RWPE1 (cell line): ENCODE measurements at places on chromosomes 2 and 18.
A peak's percentile ranks its signal among the peaks of the same experiment; 100 is the strongest.

DNA sequence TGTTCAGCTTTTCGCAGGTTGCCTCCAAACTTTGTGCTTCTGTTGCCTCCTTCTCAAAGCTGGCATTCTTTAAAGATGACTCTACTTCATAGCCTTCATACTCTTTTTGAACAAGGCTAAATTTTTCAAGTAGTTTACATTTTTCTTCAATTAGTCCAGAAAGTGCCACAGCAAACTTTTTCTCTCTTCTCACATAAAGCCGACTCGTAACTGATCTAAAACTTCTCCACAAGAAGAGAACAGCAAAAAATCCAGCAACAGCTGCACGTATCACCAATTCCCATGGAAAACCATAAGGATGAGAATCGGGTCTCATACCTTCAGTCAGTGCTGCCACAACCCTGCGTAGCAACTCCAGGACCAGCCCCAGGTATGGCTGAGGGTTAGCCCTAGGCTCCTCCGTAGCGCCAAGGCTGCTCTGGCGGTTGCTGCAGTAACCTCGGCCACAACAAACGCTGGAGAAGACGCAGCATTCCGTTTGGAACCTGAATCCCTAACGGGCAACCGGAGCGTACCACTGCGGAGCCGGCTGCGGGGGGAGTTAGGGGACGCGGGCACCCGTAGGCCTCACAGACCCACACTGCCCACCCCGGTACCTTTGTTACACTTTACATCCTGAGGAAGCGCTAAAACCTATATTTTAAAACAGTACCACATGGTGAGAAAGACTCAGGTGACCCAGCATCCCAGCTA lies at the start of gene CTAGE1:
Gene CTAGE1, minus strand, starts transcription at position 420 of the 693 bp plus-strand sequence. Its CDS starts 104 bp downstream, at position 316.
- DNase-seq = no peak

- DNase-seq = no peak
These were observed 234.0 kb upstream of the MAP2 start for GRCh38 chr2:209189893-209190292.

DNA sequence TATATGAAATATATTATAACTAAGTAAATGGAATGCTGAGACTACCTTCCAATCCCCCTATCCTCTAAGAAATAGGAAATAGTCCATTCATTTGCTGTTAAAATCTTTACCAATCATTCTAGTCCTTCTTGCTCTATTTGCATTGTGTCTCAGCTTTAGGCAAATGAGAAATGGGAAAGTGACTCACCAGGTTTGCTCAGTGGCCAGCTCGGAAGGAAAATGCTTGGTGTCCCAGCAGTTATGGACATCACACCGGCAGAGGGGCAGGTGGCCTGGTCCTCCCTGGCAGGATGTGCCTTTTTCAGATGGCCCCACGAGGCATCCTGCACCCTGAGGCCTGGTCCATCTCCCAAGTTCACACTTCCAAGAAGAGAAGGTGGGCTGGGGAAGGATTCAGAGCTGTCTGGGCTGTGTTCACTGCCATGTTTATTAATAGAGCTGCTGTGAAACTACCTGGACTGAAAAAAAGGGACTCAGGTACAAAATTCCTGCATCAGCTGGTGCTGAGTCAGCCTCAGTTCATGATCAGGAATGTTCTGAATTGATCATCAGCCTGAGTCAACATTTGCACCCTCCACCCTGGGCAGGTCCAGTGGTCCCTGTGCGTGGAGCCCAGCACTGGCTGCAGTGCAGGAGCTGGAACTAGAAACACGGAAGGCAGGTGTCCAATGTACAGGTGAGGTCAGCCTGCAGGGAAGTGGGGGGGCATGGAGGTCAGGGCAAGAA lies 60.1 kb upstream of the ARL4C start:
- DNase-seq = no peak

GRCh38 chr2:226849349-226849748 lies 13.5 kb downstream of the RHBDD1 start:
- DNase-seq = no peak

- no peak for DNase-seq
These were observed 102.8 kb upstream of the RBMS1 start for GRCh38 chr2:160596441-160596840.

GRCh38 chr2:74845217-74845751 lies 11.4 kb downstream of the HK2 start:
- DNase-seq = peak; percentile 90

DNA sequence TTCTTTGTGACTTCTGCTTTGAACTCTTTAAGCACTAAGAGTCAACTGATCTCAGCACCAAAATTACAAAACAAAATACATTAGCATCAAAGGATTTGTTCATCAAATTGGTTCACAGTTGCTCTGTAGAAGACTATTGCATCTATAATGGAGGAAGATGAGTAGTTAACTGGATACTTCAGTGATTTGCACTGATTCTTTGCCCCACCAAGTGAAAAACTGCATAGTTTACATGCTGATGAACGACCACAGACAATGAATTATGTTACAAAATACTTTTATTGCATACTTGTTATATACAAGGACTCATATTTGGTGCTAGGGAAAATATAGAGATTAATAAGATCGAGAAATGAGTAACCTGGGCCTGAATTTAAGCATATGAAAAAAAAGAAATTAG lies 107.2 kb downstream of the SCG2 start:
- no peak for DNase-seq

DNA sequence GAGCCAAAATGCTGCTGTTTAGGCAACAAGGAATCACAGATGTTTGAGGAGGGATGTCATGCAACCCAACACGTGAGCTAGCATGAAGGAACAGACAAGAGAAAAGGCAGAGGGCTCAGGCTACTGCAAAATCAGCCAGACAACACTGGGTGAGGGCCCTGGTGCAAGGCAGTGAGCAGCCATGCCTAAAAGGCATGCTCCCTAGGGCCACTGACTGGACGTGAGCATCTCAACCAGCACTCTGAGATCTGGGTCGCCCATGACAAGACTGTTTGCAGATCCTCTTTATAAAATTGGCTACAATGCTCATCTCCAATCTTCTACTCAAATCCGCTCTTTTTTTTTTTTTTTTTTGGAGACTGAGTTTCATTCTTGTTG lies 49.1 kb downstream of the KIAA2012 start:
- no peak for DNase-seq

DNA sequence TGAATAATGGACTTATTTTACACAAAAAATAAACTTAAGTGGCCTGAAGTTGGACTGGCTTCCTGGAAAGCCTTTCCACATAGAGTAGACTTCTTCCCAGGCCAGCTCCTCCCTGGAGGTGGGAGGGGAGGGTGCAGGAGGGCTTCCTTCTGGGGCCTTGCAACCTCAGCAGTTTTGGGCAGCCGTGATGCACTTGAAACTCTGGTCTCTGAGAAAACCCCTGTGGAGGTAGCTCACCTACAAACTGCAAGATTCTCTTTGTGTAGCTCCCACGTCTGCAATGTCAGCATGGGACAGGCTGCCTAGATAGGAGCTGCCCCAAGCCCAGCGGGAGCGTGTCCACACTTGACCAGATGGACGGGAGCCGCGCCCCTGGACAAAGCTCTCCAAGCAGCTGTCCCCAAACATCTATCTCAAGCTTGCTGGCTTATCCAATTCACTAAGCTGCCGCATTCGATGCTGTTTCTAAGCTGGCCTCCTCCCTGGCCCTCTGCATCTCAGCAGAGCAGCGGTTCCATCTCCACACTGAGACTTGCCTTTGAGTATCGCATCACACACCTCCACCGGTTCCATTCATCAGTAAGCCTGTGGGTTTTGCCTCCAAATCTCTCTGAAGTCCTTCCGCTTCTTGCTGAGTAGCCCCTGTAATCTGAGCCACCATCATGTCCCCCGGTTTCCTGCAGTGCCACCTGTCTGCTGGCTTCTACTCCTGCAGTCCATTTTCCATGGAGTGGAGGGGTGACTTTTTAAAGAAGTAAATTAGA lies 1.6 kb upstream of the LPIN1 start:
- DNase-seq = no peak

DNA sequence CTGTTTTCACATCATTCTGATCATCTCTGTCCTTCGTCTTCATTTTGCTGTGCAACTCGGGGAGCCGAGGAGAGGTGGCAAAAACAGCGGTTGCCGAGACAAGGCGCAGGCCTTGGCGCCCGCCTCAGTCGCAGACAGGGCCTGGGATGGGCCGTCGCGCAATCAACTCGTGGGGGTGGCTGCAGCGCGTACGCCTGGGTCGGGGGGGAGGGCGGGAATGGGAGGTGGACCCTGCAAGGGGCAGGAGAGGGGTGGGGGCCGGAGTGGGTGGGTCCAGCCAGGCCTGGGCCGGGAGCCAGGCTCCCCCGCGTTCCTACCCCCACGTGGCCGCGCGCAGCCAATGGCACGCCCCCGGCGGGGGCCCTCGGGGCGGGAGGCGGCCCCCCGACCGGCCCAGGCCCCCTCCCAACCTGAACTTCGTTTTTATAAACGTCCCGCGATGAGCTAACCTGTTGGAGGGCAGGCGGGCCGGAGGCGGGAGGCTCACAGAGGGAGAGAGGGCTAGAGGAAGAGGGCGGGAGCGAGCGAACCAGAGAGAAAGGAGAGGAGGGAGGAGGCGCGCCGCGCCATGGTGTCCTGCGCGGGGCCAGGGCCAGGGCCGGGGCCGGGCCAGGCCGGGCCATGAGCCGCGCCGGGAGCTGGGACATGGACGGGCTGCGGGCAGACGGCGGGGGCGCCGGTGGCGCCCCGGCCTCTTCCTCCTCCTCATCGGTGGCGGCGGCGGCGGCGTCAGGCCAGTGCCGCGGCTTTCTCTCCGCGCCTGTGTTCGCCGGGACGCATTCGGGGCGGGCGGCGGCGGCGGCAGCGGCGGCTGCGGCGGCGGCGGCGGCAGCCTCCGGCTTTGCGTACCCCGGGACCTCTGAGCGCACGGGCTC lies at the start of gene HOXD13:
Gene HOXD13, plus strand, starts transcription at position 452 of the 875 bp plus-strand sequence. Its CDS starts 170 bp downstream, at position 622.
- DNase-seq = no peak

DNA sequence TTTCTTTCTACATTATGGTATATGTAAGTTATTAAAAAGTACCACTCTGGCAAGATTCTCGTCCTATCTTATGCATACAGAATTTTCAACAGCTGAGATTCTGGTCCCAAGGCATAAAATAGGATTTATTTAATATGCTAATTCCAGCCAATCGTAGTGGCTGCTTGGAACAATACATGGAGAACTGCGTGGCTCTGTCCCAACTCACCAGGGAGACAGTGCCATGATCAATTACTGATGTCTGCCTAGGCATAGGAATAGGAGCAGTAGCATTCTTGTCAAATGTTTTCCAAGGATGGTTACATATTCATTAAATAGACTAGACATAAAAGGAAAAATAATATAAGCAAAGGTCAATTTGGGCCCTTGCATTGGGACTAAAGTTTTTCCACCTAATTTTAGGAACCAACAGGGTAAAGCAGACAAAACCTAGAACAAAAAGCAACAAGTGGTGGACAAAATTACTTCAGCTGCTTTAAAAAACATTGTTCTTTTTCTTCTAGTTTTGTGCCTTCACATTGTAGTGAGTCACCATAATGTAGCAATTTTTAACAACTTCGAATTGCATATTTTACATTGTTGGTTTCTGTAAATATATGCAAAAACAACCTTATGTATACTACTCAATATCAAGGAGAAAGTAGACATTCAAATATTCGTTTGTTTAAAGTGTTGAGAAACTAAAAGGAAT lies 232.8 kb upstream of the ATP5MC3 start:
- no peak for DNase-seq

DNA sequence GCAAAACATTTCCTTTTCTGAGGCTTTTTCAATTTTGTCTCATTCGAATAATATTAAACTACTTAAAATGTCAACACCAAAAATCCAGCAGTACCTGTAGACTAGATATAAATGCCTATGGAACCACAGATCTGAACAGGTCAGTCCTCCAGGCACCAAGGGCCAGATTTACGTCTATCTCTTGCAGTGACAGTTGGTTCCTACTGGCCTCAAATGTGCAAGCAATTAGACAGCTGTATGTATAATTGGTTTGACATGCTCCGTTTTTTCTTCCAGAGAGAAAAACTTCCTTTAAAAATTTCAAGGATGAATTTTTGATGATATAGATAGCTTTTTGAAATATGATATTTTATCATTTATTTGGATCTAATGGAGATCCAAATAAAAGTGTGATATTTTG lies 443.8 kb upstream of the POU3F3 start:
- DNase-seq = no peak

GRCh38 chr2:63866009-63866709 lies 24.5 kb downstream of the UGP2 start:
- DNase-seq = no peak

GRCh38 chr18:55405893-55406406 lies 182.0 kb downstream of the TCF4 start:
- DNase-seq = peak; percentile 55

- no peak for DNase-seq
These were observed 29.6 kb upstream of the DSC3 start for GRCh38 chr18:31072175-31072574.

DNA sequence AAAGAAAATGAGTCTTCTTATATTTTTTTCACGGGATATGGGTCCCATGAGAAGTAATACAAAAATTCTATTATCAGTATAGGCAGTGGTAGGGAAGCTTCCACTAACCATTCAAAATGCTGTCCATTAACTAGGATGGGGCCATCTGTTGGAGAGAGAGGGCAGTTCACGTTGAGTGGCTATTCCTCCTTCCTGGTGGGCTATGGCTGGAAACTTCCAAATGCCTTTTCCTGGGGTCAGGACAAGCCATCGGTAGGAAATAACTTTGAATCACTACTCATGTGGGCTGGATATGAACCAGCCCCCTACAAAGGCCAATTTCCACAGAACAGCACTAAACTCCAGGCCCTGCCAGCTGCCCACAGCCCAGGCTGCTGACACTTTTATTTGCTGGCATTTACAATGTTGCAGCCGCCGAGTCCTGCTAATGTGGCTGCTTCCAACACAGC lies 156.1 kb upstream of the HNRNPA3 start:
- DNase-seq = no peak

GRCh38 chr2:101265893-101266499 lies 13.3 kb downstream of the CNOT11 start:
- peak; percentile 57 for DNase-seq

- no peak for DNase-seq
These were observed 704.0 kb downstream of the RNF144A start for GRCh38 chr2:7621018-7621814.

DNA sequence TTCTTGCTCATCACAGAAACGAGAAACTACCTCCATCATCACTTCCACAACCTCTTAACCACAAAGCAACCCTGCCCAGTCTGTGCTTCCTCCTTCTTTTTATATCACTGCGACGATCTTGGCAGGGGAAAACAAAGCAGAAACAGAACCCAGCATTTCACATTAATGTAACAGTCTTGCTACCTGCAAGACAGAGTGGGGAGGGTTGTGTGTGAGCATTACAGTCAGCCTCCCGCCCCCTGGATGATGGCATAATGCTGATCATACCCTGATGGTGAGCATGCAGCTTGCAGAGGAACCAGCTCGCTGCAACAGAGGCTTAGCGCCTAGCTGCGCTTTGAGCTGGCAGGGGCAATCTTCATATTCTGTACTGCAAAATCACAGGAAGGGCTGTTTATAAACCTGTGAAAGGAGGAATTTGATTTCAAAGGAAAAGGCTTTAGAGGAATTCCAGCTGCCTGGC lies 376.1 kb downstream of the IRS1 start:
- no peak for DNase-seq

GRCh38 chr2:197838036-197838435 lies 33.6 kb downstream of the PLCL1 start:
- no peak for DNase-seq
